CD8-positive, alpha-beta memory T cell (primary cell): ENCODE measurements at places on chromosomes 2 and 18. TPM values are rescaled to one million over a fixed set of nuclear protein-coding genes. Genes with fewer than 3 reads are reported as not detected.

- no peak for DNase-seq
- H3K4me3 ChIP-seq, result no peak overlapping the region
- no peak overlapping the region for H3K27ac ChIP-seq
Observed at GRCh38 chr2:132980304-132980703, 310.3 kb upstream of the LYPD1 start.

DNA sequence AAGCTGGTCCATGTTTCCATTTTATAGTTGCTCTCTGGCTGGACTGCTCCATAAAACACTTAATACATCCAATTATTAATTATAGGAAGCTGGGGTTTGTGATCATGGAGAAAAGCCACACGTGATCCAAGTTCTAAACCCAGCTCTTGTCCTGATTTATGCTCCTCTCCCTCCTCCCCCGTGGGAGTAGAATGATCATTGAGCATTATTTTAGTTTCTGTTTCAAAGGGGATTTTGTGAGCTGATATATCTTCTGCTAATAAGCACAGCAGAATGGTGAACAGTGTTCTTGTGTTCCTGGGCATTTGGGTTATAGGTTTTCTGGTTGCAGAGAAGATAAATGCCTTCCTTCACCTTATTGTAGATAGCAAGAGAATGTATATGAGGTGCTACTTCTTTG is 135.7 kb upstream of the TMEM200C start:
- no peaks in the 10 kb centered on the region for H3K27me3 ChIP-seq
- H3K4me3 ChIP-seq, result no peak overlapping the region
- H3K27ac ChIP-seq, result no peak overlapping the region
- no peaks in the 10 kb centered on the region for H3K4me1 ChIP-seq
- H3K36me3 ChIP-seq, result no peaks in the 10 kb centered on the region

GRCh38 chr2:135030826-135031225 is 16.4 kb downstream of the MAP3K19 start:
- H3K36me3 ChIP-seq, result no peaks in the 10 kb centered on the region
- no peak overlapping the region for H3K27ac ChIP-seq
- no peak for DNase-seq
- H3K27me3 ChIP-seq, result no peaks in the 10 kb centered on the region

Gene CDH2
- polyA plus RNA-seq, result 0.23 TPM

DNA sequence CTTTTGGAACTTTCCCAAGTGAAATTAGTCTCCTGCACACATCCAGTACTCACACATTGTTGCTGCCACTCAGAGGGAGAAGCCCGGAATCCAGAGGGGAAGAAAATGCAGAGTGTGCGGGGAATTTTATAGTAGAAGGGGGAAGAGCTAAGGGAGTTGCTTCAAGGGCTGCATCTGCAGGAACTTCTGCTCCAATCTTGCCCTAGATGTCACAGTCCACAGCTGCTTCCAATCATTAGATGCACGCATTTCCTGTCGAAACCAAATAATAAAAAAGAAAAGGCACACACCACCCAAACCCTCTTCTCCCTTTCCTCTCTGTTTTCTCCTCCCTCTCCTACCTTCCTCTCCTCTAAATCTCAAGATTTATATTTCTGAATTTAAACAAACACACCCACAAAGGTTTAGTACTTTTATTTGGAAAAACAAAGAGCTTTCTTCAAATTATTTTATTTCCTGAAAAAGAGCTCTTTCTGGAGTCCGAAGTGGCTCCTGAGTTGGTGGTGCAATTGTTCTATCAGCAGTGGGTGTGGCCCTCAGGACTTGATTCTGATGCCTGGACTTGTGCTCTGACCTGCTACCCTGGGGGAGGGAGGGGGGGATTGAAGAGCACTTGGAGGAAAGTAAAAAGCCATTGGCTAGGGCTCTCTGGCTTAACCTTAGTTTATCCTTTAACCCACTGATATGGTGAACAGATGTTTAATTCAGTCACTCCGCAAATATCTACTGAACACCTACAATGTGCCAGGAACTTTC is 72.0 kb downstream of the KCNE4 start:
- H3K27ac ChIP-seq, result no peak overlapping the region
- no peaks in the 10 kb centered on the region for H3K4me1 ChIP-seq
- no peaks in the 10 kb centered on the region for H3K36me3 ChIP-seq
- no peaks in the 10 kb centered on the region for H3K27me3 ChIP-seq
- no peak overlapping the region for H3K4me3 ChIP-seq

Gene ITPRIPL1
- polyA plus RNA-seq, result 17.5 TPM

DNA sequence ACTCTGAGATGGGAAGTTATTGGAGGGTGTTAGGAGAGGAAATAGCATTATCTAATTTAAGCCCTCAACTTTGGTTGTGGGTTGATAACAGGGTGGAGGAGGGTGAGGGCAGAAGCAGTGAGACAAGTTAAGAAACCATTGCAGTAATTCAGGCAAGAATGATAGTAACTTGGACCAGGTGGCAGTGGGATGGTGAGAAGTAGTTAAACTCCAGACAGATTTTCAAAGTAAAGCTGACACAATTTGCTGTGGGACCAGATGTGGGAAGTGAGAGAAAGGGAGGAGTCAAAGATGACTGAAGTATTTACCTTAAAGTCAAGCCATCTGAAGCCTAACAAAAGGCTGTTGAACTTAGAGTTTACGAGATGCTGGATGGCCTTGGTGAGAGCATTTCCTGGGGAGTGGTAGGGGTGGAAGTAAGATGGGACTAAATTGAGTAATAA is 163.2 kb upstream of the KLF7 start:
- no peaks in the 10 kb centered on the region for H3K27me3 ChIP-seq
- H3K4me3 ChIP-seq, result no peak overlapping the region
- no peak for DNase-seq
- H3K4me1 ChIP-seq, result no peaks in the 10 kb centered on the region

Gene HTR2B
- not detected for polyA plus RNA-seq
